ENCODE measurements at places on chromosomes 13 and 19.

DNA sequence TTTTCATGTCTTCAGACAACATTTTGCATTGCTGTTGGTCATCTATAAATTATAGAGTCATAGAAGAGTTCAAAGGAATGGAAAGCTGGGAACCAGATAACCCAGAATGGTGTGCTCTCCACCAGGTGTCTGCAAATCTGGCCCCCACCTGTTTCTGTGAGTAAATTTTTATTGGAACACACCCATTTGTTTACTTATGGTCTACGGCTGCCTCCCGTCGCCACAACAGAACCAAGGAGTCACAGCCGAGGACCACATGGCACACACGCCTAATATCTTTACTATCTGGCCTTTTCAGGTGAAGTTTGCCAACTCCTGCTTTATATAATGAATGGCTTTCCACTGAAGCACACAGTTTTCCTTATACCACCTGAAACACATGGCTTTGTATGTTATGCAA is 58.2 kb downstream of the EFNB2 start:
- DNase-seq: no peak

- DNase-seq: no peak
Measured at GRCh38 chr13:29418026-29418425, 177.5 kb downstream of the SLC7A1 start.

DNA sequence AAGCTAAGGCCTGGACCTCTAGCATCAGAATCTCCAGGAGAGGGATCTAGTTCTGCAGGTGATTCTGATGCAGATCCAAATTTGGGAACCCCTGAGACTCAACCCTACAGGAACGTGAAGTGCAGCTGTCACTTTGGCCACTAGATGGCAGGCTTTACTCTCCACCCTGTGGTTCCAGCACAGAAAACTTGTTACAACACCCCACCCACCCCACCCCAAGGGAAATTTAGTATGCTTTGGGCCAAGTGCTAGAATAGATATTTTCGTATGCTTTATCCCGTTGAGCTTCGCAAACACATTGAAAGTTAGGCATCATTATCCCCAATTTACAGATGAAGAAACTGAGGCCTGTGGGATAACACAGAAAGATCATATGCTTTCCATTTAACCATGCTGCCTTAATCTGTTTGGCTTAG is 232.0 kb downstream of the B3GLCT start:
- peak; percentile 21 for DNase-seq

DNA sequence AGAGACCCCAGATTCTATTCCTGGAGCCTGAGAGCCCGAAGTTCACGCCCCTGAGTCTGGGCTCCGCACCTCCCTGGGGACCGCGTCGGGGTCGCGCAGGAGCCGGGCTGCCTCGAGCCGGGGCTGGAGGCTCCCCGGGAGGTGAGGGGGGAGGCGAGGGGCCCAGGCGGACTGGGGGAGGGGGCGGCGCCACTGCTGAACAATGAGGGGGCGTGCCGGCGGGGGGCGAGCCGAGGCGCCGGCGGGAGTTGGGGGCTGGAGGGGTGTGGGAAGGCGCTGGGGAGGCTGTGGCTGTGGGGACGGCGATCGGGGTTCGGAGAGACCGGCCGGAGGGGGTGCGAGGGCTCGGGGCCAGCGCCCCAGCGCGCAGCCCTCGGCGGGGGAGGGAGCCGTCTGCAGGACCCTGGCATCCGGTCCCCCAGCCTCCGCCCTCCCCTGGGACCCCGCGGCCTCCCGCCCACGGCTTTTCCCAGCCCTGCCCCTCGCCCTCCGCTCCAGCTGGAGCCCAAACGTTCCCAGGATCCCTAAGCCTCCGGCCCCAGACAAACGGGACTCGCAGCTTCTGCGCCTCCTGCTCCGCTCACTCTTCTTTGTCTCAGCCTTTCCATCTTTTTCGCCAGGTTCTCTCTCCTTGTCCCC is 922 bp downstream of the PLEKHG2 start:
- DNase-seq: peak; percentile 60

- no peak for DNase-seq
Measured at GRCh38 chr13:82412749-82413148, 1469.5 kb downstream of the SLITRK1 start.

- no peak for DNase-seq
Measured at GRCh38 chr13:30138511-30138910, 168.8 kb downstream of the KATNAL1 start.

DNA sequence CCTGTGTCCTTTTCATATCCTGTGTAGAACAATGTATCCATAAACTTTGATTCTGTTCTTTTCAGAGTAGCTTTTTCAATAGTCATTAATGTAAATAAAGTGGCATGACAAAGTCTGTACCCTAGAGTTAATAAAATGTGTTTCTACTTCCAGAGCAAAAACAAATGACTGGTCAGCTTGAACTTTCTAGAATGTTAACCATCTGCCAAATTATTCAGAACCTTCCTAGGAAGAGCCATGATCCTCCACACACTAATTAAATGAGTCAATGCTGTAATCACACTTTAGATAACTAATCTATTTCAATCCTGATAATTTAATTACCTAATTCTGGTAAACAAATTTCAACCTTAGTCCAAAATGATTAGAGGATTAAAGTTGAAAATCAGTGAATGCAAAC is 73.2 kb downstream of the DIAPH3 start:
- DNase-seq: no peak

- DNase-seq: no peak
Measured at GRCh38 chr13:49441846-49442245, 2.0 kb downstream of the CAB39L start.

DNA sequence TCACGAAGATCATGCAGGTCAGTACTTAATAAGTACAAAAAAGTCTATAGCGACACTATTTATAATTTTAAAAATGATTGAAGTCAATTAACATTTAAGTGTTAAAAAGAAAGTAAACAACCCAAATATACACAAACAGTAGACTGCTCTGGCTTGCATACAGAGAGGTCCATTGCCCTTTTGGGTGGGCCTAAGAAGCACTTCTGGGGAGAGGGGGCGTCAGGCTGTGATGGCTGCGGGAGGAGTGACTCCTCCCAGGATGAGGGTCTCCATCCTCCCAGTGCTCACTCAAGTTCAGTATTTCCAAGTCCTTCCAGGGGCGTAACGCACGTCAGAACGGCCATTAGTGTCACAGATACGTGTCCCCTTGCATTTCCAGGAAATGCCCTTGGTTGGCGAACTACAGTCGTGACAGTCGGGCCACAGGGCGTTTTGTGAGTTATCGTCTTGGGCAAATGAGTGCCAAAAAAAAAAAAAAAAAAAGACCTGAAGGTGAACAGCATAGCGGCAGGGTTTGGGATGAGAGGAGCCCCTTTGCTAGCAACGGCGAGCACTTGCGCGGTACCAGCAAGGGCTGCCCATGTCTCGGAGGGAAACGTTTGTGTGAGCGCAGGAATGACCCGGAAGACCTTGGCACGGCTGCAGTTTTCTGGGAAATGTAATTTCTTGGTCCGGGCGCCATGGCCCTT is at the start of gene SCGB2B2:
SCGB2B2 (minus strand) TSS at position 463 of the 689 bp plus-strand sequence. CDS start 82,596 bp downstream, outside the sequence.
- peak; percentile 87 for DNase-seq

GRCh38 chr13:33152389-33152788 is 133.2 kb downstream of the STARD13 start:
- DNase-seq: no peak
